ENCODE measurements at places on chromosomes 2 and 18.

DNA sequence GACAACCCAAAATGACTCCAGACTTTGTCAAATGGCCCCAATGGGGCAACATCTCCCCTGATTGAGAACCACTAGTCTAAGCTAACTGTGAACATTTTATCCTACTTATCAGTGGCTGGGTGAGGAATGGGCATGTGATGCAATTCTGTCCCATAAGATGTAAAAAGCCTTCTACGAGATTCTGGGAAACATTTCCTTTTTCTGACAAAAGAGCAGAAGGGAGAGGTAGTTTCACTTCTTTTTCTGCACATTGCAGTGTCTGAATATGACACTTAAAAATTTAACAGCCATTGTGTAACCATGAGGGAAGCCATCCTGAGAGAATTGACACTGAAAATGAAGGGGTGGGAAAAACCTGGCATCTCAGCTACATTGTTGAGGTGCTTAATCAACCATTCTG is 17.3 kb upstream of the MARCHF4 start:
- DNase-seq, result no peak

DNA sequence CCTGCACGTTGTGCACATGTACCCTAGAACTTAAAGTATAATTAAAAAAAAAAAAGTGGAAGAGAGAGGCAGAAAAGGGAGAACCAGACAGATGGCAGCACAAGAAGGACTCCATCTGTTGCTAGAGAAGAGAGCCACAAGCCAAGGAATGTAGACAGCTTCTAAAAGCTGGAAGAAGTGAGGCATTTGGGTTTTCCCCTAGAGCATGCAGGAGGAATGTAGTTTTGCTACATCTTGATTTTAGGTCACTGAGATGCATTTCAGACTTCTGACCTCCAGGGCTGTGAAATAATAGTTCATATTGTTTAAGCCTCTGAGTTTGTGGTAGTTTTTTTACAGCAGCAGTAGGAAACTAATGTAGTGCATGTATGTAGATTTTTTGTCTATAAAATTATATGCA is 46.0 kb downstream of the CAVIN2 start:
- no peak for DNase-seq

- no peak for DNase-seq
Measured at GRCh38 chr2:190972846-190973245, 41.1 kb downstream of the STAT1 start.

- no peak for DNase-seq
Measured at GRCh38 chr2:232649033-232649432, 15.6 kb downstream of the EFHD1 start.

DNA sequence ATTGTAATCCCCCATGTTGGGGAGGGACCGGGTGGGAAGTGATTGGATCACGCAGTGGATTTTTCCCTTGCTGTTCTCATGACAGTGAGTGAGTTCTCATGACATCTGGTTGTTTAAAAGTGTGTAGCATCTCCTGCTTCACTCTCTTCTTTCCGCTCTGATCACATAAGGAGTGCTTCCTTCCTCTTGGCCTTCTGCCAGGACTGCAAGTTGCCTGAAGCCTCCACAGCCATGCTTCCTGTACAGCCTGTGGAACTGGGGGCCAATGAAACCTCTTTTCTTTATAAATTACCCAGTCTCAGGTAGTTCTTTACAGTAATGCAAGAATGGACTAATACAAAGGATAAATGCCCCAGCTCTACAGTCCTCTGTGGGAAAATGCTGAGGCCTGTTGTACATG is 437.5 kb upstream of the NXPH2 start:
- DNase-seq, result no peak

DNA sequence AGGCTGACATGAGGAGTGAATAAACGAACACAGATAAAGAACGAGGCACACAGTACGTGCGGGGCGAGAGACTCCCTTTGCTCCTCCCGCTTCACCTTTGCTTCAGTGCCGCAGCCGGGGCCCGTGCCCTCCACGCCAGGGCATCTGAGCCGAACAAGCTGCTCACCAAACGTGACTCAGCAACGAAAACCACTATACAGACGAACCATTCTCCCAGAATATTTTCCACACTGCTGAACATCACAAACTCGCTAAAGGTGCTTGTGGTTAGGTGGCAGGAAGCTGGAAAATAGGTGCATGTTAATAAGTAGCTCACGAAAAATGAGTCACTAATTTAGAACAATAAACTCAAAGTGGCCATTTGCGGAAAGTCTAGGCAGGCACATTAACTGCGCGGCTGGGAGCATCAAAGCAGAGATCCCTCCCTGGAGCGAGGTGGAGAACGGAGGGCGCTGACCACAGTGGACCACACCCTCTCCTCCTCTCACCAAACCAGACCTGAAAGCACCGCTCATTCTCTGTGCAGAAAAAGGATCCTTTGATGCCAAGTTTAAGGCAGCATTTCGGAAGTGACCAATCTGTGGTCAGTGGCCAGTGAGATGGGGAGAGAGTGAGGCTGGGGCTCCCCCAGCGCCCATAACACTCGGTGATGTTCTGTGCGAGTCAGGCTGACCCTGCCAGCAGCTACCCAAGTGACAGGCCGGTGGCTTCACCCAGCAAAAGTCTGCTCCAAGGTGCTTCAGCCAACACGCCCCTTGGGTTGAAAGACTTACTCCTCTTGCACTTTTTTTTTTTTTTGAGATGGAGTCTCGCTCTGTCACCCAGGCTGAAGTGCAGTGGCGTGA is 153.2 kb downstream of the HDAC4 start:
- peak; percentile 31 for DNase-seq

DNA sequence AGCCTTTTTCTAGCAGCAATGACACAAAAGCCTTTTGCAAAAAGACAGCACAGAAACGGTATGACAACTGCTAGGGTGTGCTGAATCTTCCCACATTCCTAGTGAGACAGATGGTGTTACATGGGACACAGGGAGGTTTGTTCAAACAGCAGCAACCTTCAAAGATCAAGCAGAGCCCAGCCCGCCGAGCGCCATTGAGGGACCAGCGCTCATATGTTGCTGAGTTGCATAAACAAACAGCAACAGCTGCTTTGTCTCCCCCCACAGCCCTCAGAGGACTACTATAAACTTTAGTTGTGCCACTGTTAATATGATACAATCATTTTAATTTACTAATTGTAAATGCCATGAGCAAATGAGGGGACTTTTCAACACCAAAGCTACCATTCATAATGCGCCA is 117.7 kb downstream of the ZEB2 start:
- DNase-seq, result no peak

DNA sequence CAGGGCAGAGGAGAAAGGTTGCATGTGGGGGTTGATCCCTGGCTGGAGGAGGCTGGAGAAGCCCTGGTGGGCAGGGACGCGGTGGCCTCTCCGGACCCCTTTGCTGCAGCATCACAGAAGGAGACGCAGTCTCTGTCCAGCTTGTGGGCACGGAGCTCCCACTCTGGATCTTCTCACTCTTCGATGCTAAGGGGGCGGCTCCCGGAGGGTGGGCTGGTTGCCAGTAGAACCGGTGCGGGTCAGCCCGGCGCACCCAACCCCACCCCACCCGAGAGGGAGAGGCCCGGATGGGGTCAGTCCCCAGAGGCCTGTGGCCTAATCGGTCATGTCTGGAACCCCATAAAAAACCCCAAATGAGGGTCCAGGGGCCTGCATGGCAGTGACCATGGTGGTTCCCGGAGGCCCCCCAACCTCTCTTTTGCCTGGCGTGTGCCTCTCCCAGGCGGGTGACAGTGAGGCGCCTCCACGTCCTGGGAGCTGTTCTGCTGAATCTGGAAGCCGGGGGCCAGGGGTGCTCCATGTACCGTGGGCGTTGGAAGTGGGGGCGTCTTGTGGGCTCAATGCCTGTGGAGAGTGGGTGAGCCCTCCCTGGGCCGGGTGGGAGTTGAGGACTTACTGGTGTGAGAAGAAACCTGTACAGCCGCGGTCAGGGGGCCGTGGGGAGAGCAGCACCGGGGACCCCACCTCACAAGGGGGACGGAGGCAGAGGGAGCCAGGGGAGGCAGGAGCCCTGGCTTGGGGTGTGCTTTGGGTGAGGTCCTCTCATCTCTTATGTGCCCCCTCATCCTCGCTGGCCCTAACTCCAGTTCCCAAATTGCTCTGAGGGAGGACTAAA is 79.6 kb downstream of the RTP5 start:
- DNase-seq, result no peak

- DNase-seq, result peak; percentile 21
Measured at GRCh38 chr2:72142570-72143440, 4.9 kb downstream of the CYP26B1 start.

All from activated CD4-positive, CD25-positive, alpha-beta regulatory T cell treated with anti-CD3 and anti-CD28 coated beads, Interleukin-2, amount 50 U/mL, for 72 hours (primary cell).